Stimulated activated CD4-positive, alpha-beta T cell treated with anti-CD3 and anti-CD28 coated beads, Interleukin-12 subunit alpha, Interleukin-12 subunit beta, amount 100 ng/mL, for 24 hours (primary cell): ENCODE measurements at places on chromosomes 16 and 17.
A peak's percentile ranks its signal among the peaks of the same experiment; 100 is the strongest.

DNA sequence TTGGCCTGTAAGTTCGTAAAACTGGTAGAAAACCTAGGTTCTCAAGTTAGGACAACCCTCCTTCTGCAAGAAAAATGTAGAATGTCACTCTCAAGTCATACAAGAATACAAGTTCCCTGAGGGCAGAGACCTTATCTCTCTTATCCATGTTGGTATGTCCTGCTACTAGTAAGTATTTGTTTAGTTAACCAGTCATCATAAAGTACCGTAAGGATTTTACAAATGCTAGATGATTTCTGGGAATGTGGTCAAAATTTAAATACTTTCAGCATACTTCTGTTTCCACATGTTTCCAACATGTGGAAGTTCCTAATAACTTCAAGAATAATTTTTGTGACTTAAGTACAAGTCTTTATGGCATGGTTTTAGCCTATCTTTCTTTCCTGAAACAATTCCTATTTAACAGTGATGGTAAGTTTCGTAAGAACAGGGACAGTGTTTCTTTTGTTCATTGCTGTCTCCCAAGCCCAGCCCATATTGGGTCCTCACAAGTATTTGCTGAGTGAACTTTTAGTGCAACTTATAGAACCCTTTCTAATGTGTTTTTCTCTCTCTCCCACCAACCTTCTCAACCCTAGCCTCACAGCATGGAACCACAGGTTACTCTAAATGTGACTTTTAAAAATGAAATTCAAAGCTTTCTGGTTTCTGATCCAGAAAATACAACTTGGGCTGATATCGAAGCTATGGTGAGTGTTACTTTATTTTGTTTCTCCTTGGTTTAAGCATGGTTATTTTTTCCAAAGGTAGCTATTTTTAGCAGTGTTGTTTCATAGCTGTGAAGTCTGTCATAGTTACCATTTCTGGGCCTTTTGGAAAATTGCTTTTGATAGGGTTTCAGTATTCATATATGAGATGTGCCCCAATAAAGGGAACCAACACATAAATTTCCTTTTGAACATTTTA is 4.5 kb downstream of the NBR1 start:
- no peak for DNase-seq

DNA sequence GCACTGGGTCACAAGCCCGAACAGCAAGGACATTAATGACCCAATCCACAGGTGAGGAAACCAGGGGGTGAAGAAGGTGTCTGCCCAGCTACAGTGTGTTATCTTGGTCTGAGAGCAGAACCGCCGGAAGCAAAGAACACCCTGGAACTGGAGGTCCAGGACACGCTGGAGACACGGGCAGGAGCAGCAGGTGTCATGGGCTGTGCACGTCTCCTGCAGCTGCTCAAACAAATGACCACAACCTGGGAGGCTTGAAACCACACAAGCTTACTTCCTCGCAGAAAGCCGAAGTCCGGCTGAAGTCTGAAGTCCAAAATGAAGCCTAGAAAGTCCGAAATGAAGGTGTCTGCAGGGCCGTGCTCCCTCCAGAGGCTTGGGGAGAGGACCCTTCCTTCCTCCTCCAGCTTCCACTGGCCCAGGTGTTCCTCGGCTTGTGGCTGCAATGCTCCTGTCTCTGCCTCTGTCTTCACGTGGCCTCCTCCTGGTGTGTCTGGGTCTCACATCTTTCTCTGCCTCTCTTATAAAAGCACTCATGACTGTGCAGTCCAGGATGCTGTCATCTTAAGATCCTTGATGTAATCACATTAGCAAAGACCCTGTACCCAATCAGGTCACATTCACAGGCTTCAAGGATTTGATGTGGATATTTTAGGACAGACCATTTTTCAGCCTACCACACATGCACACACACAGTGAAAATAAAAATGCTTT is 351.2 kb downstream of the C16orf95 start:
- no peak for DNase-seq

GRCh38 chr17:14856176-14856575 is 408.9 kb downstream of the PMP22 start:
- no peak for DNase-seq

GRCh38 chr16:11004973-11005610 is 60.7 kb downstream of the CLEC16A start:
- no peak for DNase-seq

DNA sequence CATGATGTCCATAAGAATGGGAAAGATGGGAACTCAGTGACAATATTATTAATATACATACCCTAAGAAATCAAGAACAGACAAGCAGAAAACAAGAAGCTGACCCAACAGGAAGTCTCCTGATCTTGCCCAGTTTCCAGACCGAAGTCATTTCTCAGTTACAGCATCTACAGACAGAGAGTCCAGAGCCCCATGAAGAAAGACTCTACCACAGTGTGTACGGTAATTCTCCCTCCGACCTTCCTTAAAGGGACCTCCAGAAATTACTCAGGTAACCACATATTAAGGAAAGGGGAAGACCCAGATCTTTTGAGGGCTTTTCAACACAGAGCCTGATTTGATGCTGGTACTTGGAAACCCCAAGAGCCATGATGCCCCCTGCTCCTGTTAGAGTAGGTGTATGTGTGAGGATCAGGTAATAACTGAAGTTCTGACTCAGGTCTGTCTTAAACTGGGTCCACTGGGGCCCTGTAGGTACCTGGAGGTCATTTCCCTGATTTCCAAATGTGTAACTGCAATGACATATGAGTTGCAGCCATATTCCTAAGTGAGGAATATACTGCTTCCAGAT is 132.4 kb downstream of the ABCA8 start:
- no peak for DNase-seq

DNA sequence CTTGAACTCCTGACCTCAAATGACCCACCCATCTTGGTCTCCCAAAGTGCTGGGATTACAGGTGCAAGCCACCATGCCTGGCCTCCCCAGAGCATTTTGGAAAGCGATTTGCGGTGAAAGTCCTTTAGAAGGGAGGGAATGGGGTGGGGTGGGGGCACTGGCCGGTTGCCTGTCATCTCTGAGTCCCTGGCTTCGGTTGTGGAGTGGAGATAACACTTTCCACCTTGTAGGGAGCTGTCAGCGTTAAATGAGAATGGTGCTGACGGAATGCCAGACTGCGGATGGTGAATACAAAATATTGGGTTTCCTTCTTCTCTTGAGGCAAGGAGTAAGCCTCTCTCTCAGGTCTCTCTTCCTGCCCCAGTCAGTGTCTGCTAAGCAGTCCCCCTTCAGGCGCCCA is 5.2 kb upstream of the WNT3 start:
- DNase-seq, result no peak

- DNase-seq, result no peak
Measured at GRCh38 chr16:89319886-89320781, 102.6 kb downstream of the ZNF778 start.

DNA sequence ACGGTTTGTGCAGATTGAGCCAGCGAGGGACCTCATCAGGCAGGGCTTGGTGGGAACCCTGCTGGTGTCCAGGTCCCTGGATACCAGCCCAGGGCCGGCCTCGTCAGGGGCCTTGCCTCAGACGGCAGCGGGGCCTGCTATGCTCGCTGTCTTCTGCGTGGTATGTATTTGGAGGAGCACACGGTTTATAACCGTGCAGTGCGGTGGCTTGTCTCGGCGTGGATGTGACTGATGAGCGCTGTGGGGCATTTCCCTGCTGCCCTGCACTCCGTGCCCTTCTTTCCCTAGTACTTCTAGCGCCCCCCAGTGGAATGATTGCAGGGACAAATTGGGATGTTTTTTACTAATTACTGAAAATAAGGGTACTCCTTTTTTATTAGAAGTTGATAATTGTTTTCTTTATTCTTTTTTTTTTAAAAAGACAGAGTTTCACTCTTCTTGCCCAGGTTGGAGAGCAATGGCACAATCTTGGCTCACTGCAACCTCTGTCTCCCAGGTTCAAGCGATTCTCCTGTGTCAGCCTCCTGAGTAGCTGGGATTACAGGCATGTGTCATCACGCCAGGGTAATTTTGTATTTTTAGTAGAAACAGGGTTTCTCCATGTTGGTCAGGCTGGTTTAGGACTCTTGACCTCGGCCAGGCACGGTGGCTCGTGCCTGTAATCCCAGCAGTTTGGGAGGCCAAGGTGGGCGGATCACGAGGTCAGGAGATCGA is 15.3 kb downstream of the TBCD start:
- DNase-seq, result peak; percentile 46

DNA sequence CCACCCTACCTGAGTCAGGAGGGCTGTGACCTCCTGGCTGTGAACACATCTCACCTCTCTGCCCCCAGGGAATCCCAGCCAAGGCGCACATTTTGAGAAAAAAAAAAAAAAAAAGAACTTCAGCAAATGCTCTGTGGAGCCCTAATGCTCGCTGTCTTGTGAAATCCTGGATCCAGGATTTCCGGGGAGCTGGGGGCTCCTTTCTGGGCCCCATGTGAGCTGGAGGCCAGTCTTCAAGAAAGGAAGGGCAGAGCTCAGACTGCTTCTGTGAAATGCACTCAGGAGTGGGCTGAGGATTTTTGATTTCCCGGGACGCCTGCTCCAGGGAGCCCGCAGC is 36.0 kb upstream of the EMP2 start:
- DNase-seq, result no peak
